ENCODE measurements at places on chromosomes 11 and 22.

GRCh38 chr22:32493551-32493950 lies 18.9 kb downstream of the FBXO7 start:
- DNase-seq = no peak

- DNase-seq = no peak
These were observed 68.9 kb upstream of the SLN start for GRCh38 chr11:107780775-107781174.

DNA sequence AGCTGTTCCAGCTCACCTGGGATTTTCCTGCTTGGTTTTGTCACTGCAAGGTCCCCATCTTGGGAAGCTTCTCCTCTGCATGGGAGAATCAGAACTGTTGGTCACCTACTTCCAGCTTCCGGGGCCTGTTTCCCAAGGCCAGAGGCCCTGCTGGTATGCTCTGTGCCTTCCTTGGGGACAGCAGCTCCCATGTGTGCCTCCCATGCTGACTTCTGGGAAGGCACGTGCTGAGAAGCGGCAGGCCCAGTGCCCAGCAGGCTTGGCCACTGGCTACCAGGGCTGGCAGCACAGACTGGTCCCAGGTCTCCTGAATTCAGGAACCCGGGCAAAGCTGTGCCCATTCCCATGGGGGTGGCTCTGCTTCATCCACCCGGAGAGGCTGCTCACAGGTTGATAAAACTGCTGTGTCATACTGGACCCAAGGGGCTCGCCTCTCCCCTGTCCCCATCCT lies 33.8 kb downstream of the MYEOV start:
- no peak for DNase-seq

DNA sequence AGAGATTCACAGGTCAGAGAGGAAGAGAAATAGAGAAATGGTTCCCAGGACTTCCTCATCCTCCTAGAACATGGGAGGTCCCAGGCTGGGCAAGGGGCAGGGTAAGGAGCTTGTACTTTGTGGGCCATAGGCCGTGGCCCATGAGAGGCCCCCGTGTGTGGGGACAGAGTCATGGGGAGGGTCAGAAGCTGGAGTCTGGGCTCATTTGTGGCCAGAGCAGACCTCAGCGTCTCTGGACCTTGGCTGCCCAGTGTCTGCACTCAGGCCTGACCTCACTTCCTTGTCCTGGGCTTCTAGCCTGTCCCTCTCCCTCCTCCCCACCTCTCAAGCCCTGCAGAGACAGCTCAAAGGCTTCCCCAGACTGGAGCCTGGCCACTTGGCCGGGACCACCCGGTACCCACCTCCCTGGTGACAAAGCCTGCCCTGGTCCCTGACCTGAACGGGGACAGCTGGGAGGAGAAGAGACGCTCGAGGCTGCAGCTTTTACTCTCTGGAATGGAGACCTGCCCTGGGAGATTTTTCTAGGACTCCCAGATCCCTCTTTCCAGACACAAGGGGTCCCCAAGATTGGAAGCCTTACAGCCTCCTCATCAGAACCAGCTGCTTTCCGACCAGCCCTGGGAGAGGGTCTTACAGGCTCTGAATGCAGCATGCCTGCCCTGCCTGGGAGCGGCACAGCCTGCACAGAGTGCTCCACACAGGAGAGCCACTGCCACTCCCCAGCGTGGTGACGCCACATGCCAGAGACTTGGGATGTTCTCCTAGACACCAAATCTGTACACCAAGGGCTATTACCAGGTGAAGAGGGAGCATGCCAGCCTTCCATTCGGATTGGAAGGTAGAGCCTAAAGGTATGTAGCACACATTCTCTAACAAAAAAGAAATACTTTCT lies 569.0 kb upstream of the B3GAT1 start:
- DNase-seq = no peak

DNA sequence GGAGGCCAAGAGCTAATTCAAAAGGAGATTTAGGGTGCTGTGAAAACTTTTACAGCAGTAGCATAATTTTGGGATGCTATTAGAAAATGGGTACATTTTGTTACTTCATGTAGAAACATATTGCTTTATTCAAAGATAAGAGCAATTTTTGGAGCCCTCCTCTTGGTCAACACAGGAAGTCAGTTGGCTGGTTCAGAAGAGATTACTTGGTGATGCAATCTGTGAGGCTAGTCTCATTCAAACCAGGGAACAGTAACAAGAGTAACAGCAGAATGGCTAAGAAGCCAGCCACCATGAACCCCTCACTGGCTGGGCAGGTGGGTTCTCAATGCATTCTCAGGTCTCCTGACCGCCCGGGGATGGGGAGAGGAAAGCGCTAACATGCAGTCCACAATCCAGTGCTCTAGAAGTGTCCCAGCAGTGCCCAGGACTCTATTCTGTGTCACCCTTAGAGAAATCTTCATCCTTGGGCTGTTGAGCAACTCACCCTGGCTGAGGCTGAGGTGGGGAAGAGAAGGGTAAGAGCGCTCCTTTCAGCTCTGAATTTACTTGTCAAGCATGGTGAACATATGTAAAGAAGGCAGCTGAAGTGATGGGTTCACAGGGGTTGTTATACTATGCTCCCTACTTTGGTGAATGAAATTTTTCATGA lies 262.2 kb upstream of the UBASH3B start:
- no peak for DNase-seq

- no peak for DNase-seq
These were observed 525.9 kb downstream of the KCNA4 start for GRCh38 chr11:29490938-29491337.

DNA sequence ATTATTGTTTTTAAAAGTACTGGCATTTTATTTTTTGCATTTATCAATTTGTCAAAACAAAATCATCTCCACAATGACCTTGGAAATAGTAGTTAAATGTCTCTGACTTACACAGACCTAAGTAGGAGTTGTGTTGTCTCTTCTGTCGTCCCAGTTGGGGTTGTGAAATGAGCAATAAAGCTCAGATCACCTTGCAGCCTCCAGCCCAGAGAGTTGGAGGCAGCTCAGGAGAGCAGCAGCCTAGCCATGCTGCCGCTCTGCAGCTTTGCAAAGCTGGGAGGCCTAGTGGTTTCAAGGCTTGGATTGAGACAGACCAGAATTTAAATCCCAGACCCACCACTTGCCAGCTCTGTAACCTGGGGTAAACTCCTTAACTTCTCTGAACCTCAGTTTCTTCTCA lies 65.2 kb upstream of the CRYBB3 start:
- DNase-seq = no peak

DNA sequence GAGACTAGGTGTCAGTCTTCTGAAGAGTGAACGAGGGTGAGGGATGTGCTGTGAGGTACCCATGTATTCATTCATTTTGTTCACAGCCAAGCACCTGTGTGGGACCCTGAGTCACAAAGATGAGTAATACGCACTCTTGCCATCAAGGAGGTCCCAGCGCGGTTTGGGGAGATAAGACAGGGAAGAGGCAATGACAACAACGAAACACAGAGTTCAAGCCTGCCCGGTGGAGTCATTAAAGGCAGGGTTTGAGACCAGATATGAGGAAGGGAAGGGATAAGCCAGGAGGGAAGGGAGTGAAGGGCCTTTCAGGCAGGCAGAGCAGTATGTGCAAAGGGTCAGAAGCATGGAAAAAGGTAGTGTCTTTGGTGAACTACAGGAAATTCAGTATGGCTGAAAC lies 4.6 kb downstream of the DCHS1 start:
- DNase-seq = no peak

DNA sequence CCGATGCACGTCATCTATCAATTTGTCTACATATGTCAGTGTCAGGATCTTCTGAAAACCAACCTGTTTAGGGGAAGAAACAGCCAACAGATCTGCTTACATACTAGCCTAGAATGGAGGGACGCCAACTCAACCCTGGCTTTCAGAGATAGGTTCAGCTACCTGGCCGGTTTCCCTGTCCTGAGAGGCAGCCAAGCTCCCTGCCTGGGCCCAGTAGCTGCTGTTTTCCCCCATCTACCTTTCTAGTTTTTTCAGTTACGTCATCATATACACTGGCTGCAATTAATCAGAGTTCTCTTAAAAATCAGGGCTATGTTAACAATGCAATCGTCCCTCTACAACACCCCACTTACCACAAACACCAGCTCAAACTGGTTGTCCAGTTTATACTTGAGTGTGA lies 1.0 kb downstream of the SRPRA start:
- DNase-seq = no peak

DNA sequence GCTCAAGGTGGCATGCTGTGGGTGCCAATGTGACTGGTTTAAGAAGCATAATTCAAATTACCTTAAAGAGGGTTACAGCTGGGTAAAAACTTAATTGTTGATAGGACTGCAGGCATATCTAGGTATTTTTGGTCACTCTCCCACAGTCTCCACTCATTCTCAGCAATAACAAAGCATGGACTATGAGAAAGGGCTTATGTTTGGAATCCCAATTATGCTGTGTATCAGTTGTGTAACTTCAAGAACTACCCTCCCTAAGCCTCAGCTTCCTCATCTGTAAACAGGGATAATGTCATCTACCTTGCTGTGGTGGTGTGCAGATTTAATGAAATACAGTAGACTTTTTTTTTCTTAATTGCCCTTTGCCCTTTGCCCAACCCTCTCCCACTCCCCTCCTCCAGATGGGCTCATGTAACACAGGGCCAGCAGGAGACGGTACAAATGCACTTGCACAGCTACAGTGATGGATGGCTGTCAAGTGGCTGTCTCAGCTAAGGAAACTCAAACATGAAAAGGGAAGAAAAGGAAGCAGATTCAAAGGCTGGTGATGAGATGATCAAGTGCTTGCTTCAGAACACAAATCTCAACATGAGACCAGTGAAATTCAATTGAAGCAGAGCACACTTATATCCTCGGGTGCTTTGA lies 37.6 kb downstream of the MAP6 start:
- DNase-seq = no peak

DNA sequence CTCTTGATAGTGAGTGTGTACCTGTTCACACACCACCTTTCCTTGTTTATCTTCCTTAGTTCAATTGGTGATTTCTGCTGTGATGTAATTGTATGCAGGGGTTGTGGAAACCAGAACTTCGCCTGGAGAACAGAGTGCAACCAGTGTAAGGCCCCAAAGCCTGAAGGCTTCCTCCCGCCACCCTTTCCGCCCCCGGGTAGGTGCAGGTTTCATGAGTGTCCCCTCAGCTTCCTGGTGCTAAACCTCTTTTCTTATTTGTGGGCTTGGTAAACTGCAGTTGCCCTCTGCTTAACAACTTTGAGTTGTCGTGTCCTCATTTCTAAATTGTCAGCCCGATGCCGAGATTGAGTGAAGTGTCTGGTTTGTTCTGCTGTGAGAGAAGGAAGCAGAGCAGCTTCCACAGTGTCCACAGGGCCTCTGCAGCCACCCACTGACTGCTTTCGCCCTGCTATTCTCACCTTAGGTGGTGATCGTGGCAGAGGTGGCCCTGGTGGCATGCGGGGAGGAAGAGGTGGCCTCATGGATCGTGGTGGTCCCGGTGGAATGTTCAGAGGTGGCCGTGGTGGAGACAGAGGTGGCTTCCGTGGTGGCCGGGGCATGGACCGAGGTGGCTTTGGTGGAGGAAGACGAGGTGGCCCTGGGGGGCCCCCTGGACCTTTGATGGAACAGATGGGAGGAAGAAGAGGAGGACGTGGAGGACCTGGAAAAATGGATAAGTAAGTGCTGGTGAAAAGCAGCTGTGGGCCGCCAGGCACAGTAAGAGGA lies 7.1 kb upstream of the GAS2L1 start:
- DNase-seq = no peak
